ENCODE measurements at places on chromosomes 3 and 15.

GRCh38 chr3:188539037-188539436 is 385.1 kb downstream of the LPP start:
- DNase-seq, result no peak

DNA sequence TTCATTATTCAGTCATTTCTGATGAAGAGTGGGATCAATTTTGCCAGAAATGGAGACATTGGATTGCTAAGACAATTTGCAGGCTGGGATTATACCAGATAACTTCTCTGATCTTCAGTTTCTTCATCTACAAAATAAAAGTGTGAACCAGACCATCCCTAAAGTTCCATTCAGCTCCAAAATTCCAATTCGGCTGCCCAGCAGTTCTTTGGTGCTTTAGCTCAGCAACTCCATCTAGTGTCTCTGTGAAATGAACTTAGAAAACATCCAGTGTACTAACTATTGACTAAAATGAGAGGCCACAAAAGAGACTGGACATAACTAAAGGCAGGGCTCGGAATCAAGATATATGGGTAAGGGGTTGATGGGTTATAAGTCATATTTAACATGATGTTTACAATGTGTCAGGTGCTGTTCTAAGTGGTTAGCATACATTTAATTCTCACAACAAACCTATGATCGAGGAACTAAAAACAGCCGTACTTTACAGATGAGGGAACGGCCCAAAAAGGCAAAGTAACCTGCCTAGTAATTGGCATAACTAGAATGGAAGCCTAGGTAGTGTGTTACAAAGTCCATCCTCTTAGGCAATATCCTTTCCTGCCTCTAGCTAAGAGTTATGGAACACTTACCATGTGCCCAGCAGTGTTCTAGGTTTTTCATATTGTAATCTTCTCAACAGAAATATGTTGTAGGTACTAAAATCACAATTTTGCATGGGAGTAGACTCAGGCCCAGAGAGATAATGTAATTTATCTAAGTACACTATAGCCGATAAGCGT is 17.0 kb downstream of the THAP10 start:
- DNase-seq, result no peak

- DNase-seq, result no peak
Measured at GRCh38 chr3:79844176-79844575, 76.4 kb upstream of the ROBO1 start.

DNA sequence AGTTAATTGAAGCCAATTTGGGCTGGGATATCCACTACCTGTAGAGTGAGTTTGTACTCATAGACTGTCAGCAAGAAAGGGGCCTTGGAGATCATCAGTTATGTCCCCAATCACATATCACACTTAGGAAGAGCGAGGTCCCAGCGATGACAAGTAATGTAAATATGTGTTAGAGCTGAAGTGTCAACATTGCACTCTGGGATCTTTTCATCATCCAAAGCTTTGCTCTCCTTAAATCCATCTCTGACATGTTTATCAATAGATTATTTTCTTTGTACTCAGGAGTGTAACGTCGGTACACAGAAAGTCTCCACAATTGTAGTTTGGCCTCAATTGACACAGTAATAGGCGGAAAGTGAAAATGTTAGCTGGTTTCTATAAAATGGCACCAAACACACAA is 113.7 kb upstream of the TPRG1 start:
- no peak for DNase-seq

DNA sequence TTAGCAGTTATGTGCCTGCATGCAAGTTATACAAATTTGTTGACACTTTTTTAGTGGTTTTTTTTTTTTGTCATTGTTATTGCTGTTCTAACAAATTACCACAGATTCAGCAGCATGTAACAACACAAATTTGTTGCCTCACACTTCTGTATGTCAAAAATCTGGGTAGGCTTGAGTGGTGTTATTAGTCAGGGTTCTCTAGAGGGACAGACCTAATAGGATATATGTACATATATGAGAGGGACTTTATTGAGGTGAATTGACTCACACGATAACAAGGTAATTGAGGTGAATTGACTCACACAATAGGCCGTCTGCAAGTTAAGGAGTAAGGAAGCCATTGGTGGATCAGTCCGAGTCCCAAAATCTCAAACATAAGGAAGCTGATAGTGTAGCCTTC is 15.0 kb upstream of the PLSCR1 start:
- DNase-seq, result no peak

- no peak for DNase-seq
Measured at GRCh38 chr3:15361494-15362214, 29.3 kb upstream of the SH3BP5 start.

DNA sequence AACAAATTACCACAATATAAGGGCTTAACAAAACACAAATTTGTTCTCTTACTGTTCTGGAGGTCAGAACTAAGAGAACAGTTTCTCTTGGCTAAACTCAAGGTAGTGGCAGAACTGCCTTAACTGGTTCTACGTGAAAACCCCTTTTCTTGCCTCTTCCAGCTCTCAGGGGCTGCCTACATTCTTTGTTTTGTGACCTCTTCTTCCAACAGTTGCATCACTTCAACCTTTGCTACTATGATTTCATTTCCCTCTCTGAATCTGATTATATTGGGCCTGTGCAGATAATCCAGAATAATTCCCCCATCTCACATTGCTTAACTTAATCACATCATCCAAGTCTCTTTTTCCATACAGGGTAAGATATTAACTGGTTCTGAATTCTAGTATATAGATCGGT is 624.6 kb downstream of the ZPLD1 start:
- no peak for DNase-seq

- DNase-seq, result no peak
Measured at GRCh38 chr3:191555037-191555436, 94.1 kb downstream of the PYDC2 start.

GRCh38 chr3:37627951-37628620 is 233.6 kb upstream of the CTDSPL start:
- no peak for DNase-seq

DNA sequence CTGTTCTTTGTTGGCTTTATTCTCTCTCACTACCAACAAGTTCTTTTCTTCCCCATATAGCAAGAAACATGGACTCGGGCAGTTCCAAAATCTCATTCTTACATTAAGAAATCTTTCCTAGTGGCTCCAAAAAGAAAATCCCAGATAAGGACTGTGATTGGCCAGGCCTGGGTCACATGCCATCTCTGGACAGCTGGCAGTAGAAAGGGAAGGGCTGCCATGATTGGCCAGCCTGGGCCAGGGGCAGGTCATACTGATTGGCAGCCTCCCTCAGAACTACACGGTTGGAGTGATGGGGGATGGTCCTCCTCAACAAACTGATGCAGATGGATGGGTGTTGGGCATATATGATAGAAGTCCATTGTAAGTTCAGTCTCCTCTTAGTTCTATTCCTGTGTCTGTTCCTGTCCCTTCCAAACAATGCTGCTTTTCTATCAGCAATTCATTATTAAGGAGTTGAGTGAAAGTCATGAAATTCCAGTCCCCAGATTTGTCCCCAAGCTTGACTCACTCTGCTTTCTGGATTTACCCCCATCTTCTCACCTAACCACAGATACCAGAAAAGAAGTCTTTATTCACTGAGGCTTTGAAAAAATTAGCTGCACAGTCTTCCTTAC is 175.5 kb downstream of the ATG7 start:
- DNase-seq, result no peak

DNA sequence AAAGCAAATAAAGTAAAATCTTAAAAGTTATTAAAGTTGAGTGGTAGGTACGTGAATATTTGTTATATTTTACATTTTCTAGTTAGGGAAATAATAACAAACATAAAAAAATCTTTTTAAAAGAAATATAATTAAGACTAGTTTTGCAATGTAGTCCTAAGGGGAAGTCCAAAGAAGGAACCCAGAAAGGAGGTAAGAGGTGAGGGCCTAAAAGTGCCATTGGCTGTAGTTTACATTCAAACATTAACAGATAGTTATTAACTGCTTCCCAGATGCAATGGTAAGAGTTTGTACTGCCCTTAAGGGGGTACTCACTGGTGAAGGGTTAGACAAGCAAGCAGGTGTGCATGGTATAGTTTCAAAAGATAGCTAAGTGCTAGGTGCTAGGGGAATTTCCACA is 79.2 kb downstream of the B3GALNT1 start:
- DNase-seq, result no peak

- DNase-seq, result no peak
Measured at GRCh38 chr3:114827495-114827894, 319.6 kb downstream of the ZBTB20 start.

DNA sequence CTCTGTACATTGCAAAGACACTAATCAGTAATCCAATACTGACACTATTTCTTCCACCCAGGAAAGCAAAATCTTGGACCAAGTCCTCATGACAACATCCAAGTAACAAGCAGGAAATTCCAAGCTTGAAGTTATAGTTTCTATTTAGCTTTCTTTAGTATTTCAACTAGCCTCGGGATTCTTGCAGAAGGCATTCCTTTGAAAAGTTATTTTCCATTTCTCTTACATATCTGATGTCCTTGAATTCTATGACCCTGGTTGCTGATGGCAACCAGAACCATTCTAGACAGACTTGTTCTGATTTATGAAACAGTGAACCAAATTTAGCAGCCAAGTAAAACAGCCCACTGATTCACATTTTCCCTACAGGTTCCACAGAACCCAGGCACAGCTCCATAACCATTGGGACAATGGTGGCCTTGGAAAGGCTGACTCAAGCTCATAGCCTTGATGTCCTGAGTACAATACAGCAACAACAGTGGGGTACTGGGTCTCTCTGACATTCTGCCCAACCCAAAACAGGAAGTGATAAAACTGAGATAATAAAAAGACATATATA is 26.5 kb downstream of the P3H2 start:
- DNase-seq, result no peak

DNA sequence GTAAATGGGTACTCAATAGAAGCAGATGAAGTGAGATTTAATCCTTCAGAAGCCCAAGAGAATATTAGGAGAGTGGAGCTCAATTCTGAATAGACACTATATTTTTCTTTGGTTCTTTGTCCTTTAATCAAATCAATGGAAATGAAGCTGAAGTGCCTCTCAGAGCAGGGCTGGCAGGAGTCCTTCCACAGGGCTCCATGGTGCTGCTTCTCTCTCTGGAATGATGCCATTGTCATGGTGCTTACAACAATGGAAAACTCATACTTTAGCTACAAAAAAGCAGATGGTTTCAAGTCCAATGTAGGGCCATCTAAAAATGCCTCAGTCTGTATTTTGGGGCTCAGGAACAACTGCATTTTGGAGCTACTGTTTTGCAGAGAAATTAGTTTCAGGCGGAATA is 125.1 kb downstream of the SNRK start:
- no peak for DNase-seq

- DNase-seq, result no peak
Measured at GRCh38 chr3:11625376-11626083, 18.2 kb downstream of the VGLL4 start.

Data from pancreas (tissue), 10 donors.